ENCODE measurements at places on chromosomes 7 and 10. TPM values are rescaled to one million over a fixed set of nuclear protein-coding genes. Genes with fewer than 3 reads are reported as not detected.
A peak's percentile ranks its signal among the peaks of the same experiment; 100 is the strongest.

CALY gene
- not detected for polyA plus RNA-seq

DNA sequence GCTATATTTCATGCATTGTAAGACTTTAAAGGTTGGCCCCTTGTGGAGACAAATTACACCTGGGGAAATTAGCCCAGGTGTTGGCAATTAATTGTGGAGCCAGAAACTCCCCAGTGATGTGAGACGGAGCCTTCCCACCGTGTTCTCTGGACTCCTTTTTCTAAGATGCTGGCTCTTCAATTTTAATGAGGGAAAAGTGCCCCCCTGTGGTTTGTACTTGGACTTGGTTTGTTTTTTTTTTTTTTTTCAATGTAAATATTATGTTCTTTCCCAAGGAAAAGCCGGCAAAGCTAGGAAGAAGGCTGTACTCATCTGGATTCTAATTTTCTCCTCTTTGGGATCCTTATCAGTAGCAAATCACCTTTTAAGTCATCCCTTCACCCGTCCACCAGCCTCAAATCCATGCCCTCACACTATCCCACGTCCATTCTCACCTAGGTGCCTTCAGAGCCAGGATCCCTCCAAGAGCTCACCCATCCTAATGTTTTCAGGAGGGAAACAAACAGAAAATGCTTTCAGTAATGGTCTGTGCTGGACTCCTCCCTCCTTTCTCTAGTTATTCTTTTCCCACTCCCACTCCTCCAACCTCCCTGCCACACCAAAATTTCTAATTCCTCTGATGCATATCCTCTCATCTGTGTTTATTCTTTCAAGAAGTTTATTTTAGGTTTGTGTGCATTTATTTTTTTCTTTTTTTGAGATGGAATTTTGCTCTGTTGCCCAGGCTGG, 20.4 kb upstream of the ST8SIA6 start:
- H3K4me1 ChIP-seq, result no peaks in the 10 kb centered on the region
- no peak overlapping the region for H3K27ac ChIP-seq
- H3K4me3 ChIP-seq, result no peak overlapping the region
- no peaks in the 10 kb centered on the region for H3K27me3 ChIP-seq

DNA sequence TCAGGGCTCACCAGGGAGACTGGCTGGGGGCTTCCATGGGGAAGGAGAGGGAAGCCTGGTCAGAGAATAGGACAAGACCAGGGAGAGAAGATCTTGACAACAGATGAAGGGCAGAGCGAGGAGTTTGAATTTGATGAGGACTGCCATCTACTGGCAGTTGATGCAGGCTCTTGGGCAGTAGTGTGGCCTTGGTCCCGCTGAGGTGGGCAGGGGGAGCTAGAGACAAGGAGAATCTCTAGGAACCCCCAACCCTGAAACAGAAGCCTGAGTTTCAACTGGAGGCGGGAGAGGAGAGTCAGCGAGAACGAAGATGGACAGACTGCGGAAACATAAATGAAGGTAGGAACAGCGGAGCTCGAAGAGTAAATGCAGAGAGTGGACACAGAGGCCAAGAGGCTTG, 81.0 kb downstream of the PPP1R3C start:
- no peak for DNase-seq
- H3K4me3 ChIP-seq, result no peak overlapping the region
- peak overlapping the region; percentile 66 for H3K27ac ChIP-seq
- no peaks in the 10 kb centered on the region for H3K27me3 ChIP-seq
- H3K36me3 ChIP-seq, result no peaks in the 10 kb centered on the region
- H3K4me1 ChIP-seq, result peaks cover 59% of the 10 kb centered on the region

- no peak for DNase-seq
- H3K27ac ChIP-seq, result no peak overlapping the region
- no peaks in the 10 kb centered on the region for H3K36me3 ChIP-seq
- no peak overlapping the region for H3K4me3 ChIP-seq
- no peaks in the 10 kb centered on the region for H3K27me3 ChIP-seq
Measured at GRCh38 chr7:132846086-132846485, 235.8 kb downstream of the CHCHD3 start.

PI4K2A gene
- polyA plus RNA-seq, result 4.4 TPM

- H3K36me3 ChIP-seq, result no peaks in the 10 kb centered on the region
- H3K27me3 ChIP-seq, result peaks cover 13% of the 10 kb centered on the region
- no peak for DNase-seq
- no peak within 1 kb of the TSS for H3K27ac ChIP-seq
- no peak within 1 kb of the TSS for H3K4me3 ChIP-seq
Measured at GRCh38 chr7:30682212-30683083, at the start of gene CRHR2. Gene CRHR2 (minus strand): TSS chr7:30682456. CDS start chr7:30682280, 176 bp downstream.

- peaks cover 2% of the 10 kb centered on the region for H3K4me1 ChIP-seq
- no peak overlapping the region for H3K27ac ChIP-seq
- H3K36me3 ChIP-seq, result peaks cover 17% of the 10 kb centered on the region
- no peak for DNase-seq
Measured at GRCh38 chr7:120951826-120952225, 1.2 kb downstream of the ING3 start.

PSD gene
- 1.3 TPM for polyA plus RNA-seq

GRCh38 chr7:25495342-25496250, 267.3 kb upstream of the NPVF start:
- peaks cover 3% of the 10 kb centered on the region for H3K4me1 ChIP-seq
- peak; percentile 70 for DNase-seq
- H3K4me3 ChIP-seq, result no peak overlapping the region
- no peaks in the 10 kb centered on the region for H3K36me3 ChIP-seq
- no peak overlapping the region for H3K27ac ChIP-seq

DNA sequence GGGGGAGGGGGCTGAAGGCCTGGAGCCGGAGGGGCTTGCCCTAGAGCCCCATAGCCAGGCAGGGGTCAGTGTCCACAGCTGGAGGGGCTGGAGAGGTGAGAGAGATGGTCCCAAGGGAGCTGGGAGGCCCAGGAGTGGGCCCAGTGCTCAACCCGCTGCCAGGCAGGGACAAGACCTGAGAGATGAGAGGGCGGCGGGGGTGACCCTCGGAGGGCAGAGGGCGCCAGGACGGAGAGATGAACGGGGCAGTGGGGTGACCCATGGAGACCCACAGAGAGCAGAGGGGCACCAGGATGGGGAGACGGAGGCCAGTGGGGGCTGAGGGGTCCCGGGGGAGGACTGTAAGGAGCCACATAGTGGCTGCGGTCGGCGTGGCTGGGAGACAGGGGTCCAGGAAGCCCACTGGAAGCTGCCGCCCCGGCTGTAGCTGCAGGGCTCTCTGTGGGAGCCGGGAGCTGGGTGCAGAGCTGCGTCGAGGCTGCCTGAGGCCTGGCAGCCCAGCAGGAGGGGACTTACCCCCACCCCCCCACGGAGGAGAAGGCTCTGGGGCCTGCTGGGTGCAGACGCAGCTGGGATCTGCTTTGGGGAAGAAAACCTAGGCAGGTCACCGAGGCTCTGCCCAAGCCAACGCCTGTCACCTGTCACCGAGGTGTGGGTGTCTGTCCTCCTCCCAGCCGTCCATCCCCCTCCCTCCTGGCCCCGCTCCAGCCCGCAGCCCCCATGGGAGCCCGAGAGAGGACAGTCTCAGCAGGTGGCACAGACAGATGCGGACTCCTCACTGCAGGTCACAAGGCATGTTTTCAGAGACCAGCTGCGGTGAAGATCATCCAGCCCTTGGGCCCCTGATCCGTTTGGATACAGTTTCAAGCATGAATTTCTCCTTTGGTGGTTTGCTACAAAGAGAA, 25.1 kb downstream of the PWWP2B start:
- no peaks in the 10 kb centered on the region for H3K27me3 ChIP-seq
- H3K4me1 ChIP-seq, result no peaks in the 10 kb centered on the region
- no peak for DNase-seq

DNA sequence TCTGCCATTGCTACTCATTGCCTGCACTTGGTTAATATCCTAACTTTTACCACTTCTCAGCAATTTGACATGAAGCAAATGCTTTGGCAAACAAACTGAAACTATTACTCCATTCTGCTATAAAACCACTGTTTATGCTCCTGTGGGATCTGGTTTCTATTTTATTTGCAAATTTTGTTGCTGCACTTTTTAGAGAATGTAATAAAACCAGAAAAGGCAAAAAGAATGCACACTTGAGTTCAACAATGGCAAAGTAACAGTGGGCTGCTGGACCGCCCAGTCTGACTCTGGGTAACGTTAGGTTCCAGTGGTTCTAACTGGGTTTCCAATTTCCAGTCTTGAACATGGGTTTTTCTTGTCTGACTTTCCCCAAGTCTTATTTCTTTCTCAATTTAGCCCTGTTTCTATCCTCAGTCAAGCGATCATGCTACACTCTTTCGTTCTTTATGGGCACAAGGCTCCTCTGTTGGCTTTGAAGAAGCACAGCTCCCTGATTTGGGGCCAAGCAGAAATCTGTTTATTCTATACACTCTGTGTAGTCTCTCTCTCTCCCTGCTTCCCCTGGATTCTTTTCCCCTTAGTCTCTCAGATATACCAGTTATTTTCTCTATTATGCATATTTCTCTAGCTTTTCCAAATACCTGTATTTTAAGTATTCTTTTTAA, 129.2 kb upstream of the FAM3C start:
- H3K27ac ChIP-seq, result no peak overlapping the region
- H3K4me1 ChIP-seq, result no peaks in the 10 kb centered on the region
- no peaks in the 10 kb centered on the region for H3K27me3 ChIP-seq
- DNase-seq, result no peak
- no peak overlapping the region for H3K4me3 ChIP-seq

GRCh38 chr7:132089356-132089755, 486.9 kb downstream of the PLXNA4 start:
- H3K27me3 ChIP-seq, result no peaks in the 10 kb centered on the region
- H3K27ac ChIP-seq, result no peak overlapping the region
- no peaks in the 10 kb centered on the region for H3K36me3 ChIP-seq

AUTS2 gene
- polyA plus RNA-seq, result 6.4 TPM

- no peaks in the 10 kb centered on the region for H3K36me3 ChIP-seq
- H3K27me3 ChIP-seq, result no peaks in the 10 kb centered on the region
- no peaks in the 10 kb centered on the region for H3K4me1 ChIP-seq
- no peak overlapping the region for H3K4me3 ChIP-seq
Measured at GRCh38 chr7:81684514-81685269, 85.2 kb downstream of the HGF start.

GRCh38 chr7:130875265-130875741, 141.3 kb upstream of the KLF14 start:
- no peak overlapping the region for H3K27ac ChIP-seq
- DNase-seq, result peak; percentile 63
- peaks cover 2% of the 10 kb centered on the region for H3K36me3 ChIP-seq
- no peaks in the 10 kb centered on the region for H3K4me1 ChIP-seq
- H3K27me3 ChIP-seq, result no peaks in the 10 kb centered on the region

GRCh38 chr7:100087055-100087750, 1.6 kb upstream of the COPS6 start:
- no peak overlapping the region for H3K27ac ChIP-seq
- peaks cover 6% of the 10 kb centered on the region for H3K36me3 ChIP-seq
- no peak overlapping the region for H3K4me3 ChIP-seq
- no peaks in the 10 kb centered on the region for H3K27me3 ChIP-seq

KCNIP2 gene
- 0.18 TPM for polyA plus RNA-seq

GRCh38 chr10:113087165-113088029, 137.3 kb downstream of the TCF7L2 start:
- H3K4me3 ChIP-seq, result no peak overlapping the region
- peaks cover 2% of the 10 kb centered on the region for H3K4me1 ChIP-seq
- peaks cover 3% of the 10 kb centered on the region for H3K36me3 ChIP-seq
- peak overlapping the region; percentile 75 for H3K27ac ChIP-seq
- H3K27me3 ChIP-seq, result no peaks in the 10 kb centered on the region
- DNase-seq, result no peak

- peaks cover 26% of the 10 kb centered on the region for H3K36me3 ChIP-seq
- no peak for DNase-seq
- peaks cover 15% of the 10 kb centered on the region for H3K4me1 ChIP-seq
Measured at GRCh38 chr7:155244675-155245074, 53.0 kb upstream of the INSIG1 start.

HOGA1 gene
- polyA plus RNA-seq, result 31.4 TPM

GRCh38 chr7:80153446-80153845, 18.8 kb downstream of the GNAI1 start:
- no peaks in the 10 kb centered on the region for H3K36me3 ChIP-seq
- peaks cover 10% of the 10 kb centered on the region for H3K4me1 ChIP-seq
- no peaks in the 10 kb centered on the region for H3K27me3 ChIP-seq
- DNase-seq, result no peak

DNA sequence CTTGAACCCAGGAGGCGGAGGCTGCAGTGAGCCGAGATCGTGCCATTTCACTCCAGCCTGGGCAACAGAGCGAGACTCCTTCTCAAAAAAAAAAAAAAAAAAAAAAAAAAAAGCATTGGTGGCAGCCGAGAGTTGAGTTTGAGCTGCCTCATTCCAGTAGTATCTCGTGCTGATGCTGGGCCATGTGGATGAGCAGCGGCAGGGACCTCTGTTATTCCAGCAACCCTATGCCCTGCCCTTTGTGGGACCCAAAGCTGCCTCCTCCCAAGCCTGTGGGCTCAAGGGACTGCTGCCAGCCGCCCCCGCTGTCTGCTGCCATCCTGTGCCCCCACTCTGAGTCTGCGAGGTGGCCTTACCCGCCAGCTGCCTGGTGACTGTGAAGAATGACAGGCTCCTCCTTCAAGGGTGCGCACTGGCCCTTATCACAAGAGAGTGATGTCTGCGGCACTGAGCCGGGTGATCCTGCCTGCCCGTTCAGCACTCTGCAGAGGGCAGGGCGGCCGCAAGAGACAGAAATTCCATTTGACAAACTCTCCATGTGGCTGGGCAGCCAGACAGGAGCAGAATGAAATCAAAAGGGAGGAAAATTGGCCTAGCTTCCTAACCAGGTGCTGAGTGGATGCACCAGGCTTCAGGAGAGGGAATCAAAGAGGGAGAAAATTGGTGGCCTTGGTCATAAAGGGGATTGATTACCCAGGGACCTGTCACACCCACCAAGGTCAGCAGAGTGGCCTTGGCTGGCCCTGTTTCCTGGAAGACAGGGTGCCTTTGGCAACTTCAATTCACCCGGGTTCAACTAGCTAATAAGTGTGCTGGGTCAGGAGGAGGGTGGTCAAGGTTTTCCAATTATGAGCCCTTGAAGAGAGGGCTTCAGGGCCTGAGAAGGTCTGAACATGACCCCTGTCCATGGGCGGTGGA, 65.3 kb upstream of the ZMIZ1 start:
- DNase-seq, result no peak
- H3K27ac ChIP-seq, result no peak overlapping the region
- no peaks in the 10 kb centered on the region for H3K36me3 ChIP-seq
- H3K4me3 ChIP-seq, result no peak overlapping the region
- peaks cover 11% of the 10 kb centered on the region for H3K4me1 ChIP-seq

CD36 gene
- 21.6 TPM for polyA plus RNA-seq

GRCh38 chr10:60679388-60679990, 98.8 kb upstream of the CDK1 start:
- H3K27ac ChIP-seq, result no peak overlapping the region
- H3K4me3 ChIP-seq, result no peak overlapping the region
- no peak for DNase-seq
- no peaks in the 10 kb centered on the region for H3K27me3 ChIP-seq
- H3K36me3 ChIP-seq, result no peaks in the 10 kb centered on the region
- H3K4me1 ChIP-seq, result no peaks in the 10 kb centered on the region

DNA sequence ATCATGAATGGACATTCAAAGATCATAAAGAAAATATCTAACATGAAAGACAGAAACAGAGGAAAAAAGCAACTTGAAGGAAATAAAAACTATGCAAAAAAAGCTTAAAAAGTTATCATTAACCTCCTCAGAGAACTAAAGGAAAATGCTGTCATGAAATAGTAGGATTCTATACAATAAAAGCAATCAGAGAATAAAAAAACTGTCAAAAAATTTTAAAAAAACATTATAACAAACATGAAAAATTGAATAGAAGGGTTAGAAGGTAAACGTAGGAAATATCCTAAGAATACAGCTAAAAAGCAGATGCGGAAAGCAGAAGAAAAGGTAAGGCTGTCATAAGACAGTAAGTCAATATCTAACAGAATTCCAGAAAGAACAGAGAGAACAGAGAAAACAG, 44.8 kb downstream of the SGMS1 start:
- H3K27me3 ChIP-seq, result no peaks in the 10 kb centered on the region
- H3K36me3 ChIP-seq, result no peaks in the 10 kb centered on the region
- no peak for DNase-seq
- peaks cover 69% of the 10 kb centered on the region for H3K4me1 ChIP-seq

DKK1 gene
- not detected for polyA plus RNA-seq

POM121 gene
- polyA plus RNA-seq, result 13.8 TPM

Data from liver (tissue), 10 donors.